NCI-H1436 treated with DMSO at 0.1 percent for 48 hours (cell line): ENCODE measurements at places on chromosomes 13 and 19.

- DNase-seq, result no peak
Observed at GRCh38 chr13:39929583-39929982, 274.1 kb downstream of the COG6 start.

GRCh38 chr19:38317104-38317612 lies 1.4 kb upstream of the YIF1B start:
- DNase-seq, result no peak

DNA sequence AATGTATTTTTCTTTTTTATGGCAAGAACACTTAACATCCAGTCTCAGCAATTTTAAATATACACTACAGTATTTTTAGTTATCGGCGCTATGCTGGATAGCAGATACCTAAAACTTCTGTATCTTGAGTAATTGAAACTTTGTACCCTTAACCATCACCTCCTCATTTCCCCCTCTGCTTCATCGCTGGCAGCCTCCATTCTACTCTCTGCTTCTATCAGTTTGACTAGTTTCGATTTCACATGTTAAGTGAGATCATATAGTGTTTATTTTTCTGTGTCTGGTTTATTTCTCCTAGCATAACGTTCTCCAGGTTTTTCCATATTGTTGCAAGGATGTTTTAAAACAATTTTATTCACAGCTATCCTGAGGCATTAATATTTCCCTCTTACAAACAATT lies 340.8 kb upstream of the SLC10A2 start:
- DNase-seq, result no peak

- no peak for DNase-seq
Observed at GRCh38 chr13:26482451-26483197, 74.9 kb upstream of the WASF3 start.

DNA sequence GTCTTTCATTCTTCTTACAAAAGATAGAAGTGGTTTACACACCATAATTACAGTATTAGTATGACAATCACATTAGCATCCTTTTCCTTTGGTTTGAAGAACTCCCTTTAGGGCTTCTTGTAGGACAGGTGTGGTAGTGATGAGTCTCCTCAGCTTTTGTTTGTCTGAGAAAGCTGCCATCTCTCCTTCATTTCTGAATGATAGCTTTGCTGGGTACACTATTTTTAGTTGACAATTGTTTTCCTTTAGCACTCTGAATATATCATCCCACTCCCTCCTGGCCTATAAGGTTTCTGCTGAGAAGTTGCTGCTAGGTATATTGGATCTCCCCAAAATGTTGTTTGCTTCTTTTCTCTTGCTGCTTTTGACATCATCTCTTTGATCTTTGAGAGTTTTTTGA lies 39.3 kb downstream of the RASA3 start:
- DNase-seq, result no peak

- DNase-seq, result no peak
Observed at GRCh38 chr13:111120422-111120821, 5.3 kb downstream of the ARHGEF7 start.

DNA sequence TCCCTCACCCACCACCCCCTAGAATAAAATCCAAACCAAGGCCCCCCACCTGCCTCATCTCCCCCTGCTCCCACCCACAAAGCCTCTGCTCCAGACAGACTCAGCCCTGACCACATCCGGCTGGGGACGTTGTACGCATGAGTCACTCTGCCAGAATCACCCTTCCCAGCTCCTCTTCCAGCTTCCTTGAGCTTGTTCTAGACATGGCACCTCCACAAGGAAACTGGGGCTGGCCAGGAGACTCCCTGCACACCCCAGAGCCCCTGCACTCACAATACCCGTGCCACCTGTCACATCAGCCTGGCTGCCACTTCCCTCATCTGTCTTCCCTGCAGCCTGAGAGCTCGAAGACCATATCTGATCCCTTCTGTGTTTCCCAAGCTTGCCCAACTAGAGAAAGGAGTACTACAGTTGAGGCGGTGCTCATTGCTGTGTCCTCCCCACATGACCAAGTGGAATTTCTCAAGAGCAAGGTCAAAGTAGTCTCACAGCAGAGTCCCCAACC lies 9.7 kb downstream of the DEDD2 start:
- no peak for DNase-seq

DNA sequence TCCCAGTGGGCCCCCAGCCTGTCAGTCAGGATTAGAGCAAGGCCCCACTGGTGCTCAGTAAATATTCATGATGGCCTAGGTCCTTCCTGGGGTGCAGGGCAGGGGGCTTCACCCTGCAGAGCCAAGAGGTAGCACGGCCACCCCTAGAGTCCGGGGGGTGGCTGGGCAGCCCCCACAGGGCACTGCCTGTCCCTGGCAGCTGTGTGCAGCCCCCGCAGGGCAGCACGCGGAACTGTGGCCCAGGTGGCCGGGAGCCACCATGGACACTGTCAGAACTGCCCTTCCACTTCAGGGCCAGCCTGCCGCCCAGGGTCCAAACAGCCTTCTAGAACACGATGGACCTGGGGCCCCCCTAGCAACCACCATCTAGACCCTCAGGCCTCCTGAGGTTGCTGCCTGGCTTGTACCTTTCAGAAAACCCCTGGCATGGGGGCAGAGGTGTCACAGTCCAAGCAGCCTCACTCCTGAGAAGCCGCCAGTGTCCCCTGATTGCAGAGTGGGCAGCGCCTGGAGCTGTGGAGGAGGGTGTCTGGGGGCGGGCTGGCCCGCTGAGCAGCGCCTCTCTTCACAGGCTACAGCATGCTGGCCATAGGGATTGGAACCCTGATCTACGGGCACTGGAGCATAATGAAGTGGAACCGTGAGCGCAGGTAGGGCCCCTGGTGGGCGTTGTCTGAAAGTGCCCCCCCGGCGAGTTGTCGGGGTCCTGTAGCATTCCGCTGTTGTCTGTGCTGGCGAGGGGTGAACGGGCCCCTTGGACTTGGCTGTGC lies 2.9 kb upstream of the YJEFN3 start:
- DNase-seq, result no peak

- no peak for DNase-seq
Observed at GRCh38 chr13:98476106-98476505, 100.8 kb downstream of the STK24 start.

DNA sequence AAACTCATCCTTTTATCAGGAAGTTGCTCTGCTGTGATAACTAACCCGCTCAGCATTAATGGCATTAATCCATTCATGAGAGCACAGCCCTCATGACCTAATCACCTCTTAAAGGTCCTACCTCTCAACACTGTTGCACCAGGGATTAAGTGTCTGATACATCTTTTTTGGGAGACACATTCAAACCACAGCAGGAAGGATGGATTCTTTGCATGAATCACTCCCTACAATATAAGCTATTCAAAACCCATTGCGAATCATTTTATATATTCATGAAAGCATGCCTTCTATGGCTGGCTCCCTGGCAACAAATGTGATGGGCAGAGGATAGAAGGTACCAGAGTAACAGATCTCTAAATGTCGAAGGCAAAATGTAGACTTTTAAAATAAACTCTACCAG lies 27.6 kb downstream of the ARL11 start:
- DNase-seq, result no peak

- DNase-seq, result no peak
Observed at GRCh38 chr13:47478985-47479384, 522.1 kb downstream of the SUCLA2 start.

- DNase-seq, result no peak
Observed at GRCh38 chr13:23497191-23497590, 63.7 kb upstream of the SACS start.

DNA sequence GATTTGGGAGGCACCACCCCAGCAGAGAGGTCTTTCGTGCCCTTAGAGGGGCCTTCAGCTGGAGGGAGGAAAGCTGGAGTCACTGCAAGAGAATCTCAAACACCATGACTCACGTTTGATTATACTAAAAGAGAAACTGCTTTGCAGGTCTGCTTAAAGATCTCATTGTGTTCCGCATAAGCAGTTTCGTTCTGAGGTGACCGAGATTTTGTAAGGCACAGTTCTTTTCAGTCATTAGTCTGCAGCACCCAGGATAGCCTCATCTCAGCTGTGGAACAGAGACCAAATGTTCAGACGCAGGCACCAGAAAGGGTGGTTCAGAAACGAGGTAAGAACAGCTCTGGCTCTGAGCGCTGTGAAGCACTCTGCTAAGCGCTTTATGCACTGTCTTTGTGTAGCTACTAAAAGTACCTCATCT lies 71.2 kb upstream of the GTF3A start:
- no peak for DNase-seq

- DNase-seq, result no peak
Observed at GRCh38 chr19:54673222-54673621, 10.4 kb downstream of the LILRB4 start.

DNA sequence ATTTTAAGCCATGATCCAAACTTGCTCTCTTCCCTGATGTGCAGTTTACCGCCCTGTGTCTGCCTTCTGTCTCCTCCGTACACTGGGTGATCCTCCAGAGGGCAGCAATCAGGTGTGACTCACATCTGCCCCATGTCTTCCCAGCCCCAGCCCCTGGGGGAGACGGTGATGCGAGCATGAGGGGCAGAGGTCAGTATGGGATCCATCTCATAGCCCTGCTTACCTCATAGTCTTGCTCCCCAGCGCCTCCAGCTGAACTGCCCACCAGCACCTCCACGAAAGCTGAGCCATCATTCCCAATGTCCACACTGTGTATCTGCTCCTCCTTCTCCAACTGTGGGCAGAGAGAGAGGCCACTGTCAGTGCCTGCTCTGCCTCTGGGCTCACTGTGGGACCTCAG lies 14.6 kb downstream of the XRCC1 start:
- no peak for DNase-seq

GRCh38 chr13:114212158-114212495 lies 22.6 kb upstream of the CDC16 start:
- DNase-seq, result no peak

GRCh38 chr19:54430306-54431254 lies 15.3 kb downstream of the TTYH1 start:
- DNase-seq, result no peak

DNA sequence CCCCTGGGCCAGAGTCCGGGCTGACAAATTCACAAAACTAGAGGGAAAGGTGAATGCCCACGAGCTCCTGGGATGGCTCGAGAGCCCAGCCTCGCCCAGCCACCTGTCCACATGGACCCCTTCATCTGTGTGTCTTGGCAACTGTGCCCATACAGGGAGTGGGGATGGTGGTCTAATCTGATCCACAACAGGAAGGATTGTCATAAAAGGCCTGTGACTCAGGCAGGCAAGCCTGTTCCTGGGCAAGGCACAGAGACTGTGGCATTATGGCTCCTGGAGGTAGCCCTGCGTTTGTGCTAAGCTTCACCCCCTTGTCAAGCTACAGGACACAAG lies 20.0 kb downstream of the CAPS start:
- DNase-seq, result no peak

DNA sequence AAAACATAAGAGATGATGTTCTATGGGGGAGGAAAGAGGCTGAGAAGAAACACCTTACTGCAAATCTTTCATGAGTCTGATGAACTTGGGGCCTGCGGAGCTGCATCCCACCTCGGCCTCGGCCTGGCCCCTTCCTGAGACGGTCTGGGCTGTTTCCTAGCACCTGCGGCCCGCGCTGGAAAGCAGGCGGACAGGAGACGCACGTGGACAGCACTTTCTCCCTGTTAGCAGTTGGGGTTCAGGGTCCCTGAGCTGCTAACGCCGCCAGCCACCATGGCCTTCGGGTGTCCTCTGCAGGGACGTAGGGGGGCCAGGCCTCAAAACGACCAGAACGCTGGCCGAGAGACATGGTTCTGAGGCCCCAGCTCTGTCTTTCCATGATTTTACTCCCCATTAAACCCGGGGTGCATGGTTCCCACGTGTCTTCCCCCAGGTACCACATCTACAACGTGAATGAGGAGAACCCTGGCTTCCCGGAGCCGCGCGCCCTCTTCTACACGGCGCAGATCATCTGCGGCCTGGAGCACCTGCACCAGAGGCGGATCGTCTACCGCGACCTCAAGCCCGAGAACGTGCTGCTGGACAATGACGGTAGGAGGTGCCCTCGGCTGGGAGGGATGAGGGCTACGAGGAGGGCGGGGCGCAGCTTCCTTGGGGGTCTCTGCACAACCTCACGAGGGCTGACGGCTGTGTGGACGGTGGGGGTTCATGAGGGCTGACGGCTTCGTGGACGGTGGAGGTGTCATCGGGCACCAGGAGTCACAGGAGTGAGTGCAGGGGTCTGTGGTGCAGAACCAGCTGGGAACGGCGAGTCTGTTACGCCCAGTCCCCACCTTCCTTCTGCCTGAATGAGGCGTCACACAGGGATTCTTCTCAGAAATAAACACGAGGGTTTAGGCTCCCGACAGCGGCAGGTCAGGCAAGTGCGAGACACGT lies 4.3 kb downstream of the GRK1 start:
- DNase-seq, result no peak

DNA sequence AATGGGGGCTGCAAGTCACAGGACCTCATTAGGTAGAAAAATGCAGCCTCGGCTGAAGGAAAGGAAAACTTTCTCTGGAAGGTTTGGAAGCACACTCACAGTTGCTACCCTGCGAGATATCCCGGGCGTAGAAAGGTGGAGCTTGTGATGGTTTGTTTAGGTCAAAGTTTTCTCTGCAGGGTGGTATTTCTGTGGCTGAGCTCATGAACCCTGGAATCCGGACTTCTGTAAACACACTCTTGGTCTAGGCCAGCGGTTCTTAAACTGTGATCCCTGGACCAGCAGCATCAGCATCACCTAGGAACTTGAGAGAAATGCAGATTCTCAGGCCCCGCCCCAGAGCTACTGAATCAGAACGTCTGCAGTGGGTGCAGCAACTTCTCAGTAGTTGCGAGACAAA lies 3.3 kb upstream of the SLC15A1 start:
- DNase-seq, result no peak

- no peak for DNase-seq
Observed at GRCh38 chr13:39580881-39581575, 22.0 kb downstream of the LHFPL6 start.

DNA sequence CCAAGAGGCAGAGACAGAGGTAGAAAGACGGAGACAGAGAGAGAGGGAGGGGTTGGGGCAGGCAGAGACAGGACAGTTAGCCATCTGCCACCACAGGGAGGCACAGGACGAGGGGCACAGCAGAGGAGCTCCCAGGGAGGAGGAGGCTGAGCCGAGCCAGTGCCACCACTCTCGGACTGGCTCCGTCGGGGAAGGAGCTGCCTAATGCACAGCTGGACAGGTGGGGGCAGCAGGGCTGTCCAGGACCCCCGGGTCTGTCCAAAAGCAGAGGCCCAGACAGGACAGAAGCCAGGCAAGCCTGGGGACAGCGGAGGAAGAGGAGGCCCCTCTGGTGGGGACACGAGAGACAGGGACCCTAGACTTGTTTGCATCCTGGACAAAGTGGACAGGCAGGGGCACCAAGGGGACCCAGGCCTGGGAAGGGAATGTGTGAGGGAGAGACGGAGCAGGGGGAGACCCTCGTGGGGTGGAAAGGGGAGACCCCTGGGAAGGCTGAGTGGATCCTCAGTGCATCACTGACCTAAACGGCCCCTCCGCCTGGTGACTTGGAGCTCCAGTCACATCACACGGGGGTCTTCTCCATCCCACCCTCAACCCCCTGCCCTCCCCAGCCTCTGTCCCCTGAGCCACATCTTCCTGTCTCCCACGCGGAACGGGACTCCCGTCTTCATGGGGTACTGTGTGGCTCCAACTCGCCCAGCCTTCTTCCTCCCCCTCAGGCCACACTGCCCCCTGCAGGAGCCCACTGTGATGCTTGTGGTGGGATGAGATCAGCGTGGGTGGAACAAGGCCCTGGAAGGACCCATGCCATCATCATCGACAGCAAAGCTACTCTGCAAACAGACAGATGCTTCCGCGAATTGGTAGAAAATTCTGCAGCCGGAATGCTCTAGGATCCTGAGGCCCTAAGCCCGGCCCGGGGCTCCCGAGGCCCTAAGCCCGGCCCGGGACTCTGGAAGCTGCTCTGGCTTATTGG lies 915 bp downstream of the F10 start:
- no peak for DNase-seq
